ENCODE measurements at places on chromosomes 7 and 10.

- no peak for DNase-seq
Measured at GRCh38 chr10:18616337-18616736, 35.0 kb downstream of the NSUN6 start.

GRCh38 chr7:155183655-155184054 lies 113.5 kb downstream of the HTR5A start:
- no peak for DNase-seq

DNA sequence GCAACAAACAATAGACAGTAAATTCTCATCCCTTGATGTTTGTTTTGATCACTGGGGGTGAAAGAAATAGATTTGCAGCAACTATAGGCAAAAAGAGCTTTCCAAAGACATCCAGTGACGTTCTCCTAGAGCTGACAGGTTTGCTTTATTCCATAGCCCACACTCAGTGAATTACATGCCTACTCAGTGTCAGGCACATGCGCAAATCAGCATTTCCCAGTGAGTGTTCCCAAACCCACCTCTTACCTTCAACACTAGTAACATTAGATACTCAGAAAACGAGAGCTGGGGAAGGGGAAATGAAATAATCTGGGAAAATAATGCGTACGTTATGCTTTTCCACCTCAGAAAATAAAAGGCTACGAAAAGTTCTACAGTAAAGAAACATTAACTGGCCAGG lies 144.1 kb downstream of the CPEB3 start:
- no peak for DNase-seq

- no peak for DNase-seq
Measured at GRCh38 chr10:118307220-118307619, 34.9 kb downstream of the FAM204A start.

GRCh38 chr10:31528831-31529230 lies 209.8 kb downstream of the ZEB1 start:
- DNase-seq, result no peak

- no peak for DNase-seq
Measured at GRCh38 chr7:143329471-143330170, 13.7 kb downstream of the CLCN1 start.

DNA sequence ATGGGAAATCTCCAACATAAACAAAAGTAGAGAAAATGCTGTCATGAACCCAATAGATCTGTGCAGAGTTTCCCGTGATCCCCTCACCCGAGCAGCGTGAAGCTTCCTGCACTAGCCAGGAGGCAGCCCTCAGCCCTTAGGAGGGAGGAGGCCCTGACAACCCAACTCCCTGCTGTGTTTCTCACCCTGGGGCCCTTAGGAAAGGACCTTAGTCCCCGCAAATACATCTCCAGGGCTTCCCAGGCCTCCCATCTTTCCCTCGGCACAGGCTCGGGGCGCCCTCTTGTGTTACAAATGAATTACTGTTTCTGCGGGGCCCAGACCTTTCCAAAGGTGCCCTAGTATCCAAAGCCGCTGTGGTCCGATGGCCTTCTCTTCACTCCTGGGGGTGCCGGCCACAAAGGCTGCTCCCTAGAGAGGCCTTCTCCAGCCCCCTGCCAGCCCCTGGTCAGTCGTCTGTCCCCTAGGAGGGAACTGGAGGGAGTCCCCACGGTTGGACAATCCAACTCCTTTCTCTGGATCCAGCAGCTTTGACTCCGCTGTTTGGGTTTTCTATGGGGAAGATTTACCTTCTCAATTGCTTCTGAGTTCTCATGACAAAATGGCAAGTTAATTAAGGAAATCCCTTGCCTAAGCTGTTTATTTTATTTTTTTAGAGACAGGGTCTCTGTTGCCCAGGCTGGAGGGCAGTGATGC lies 49.9 kb upstream of the SH2B2 start:
- DNase-seq, result peak; percentile 33

DNA sequence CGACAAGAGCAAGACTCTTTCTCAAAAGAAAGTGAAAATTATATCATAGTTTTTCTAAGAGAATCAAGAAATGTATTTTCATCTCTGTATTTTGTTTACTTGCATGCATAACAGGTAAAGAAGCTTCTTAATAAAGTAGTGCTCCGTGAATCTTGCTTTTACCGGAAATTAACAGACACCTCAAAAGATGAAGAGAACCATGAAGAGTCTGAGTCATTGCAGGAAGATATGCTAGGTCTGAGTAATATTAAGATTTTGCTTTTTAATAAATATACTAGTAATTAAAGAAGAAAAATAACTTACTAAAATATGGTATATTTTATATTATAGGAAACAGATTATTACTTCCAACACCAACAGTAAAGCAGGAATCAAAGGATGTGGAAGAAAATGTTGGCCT lies 39.5 kb upstream of the STOX1 start:
- no peak for DNase-seq

Measured in stimulated activated CD4-positive, alpha-beta T cell treated with anti-CD3 and anti-CD28 coated beads, Interleukin-4, amount 100 ng/mL, for 48 hours (primary cell).